ENCODE measurements at places on chromosomes 5 and 9. TPM values are rescaled to one million over a fixed set of nuclear protein-coding genes. Genes with fewer than 3 reads are reported as not detected.

SPIN1 gene
- 45.3 TPM for total RNA-seq

GRCh38 chr5:115097236-115097635 lies 72.5 kb downstream of the TRIM36 start:
- peaks cover 17% of the 10 kb centered on the region for H3K27me3 ChIP-seq
- no peak for DNase-seq
- H3K4me3 ChIP-seq = no peak overlapping the region
- no peaks in the 10 kb centered on the region for H3K4me1 ChIP-seq
- H3K27ac ChIP-seq = no peak overlapping the region

PTGES gene
- total RNA-seq = not detected

DNA sequence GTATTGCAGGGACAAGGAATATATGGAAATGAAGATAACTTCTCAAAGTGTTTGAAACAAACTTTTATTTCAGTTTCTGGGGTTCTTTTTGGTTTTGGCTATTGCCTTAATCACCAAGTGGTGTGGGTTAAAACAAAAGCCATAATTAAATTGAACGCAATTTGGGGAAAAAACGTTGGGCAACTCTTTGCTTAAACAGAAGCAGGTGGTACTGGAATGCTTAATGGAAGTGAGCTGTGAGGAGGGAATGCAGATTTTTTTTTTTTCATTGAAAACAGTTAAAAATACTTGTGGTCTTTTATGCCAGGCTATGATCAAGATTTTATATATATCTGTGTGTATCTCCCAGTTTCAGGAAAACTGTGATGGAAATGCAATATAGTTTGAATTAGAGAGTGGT lies 195.7 kb upstream of the TUT7 start:
- H3K4me3 ChIP-seq = no peak overlapping the region
- H3K4me1 ChIP-seq = no peaks in the 10 kb centered on the region
- no peak overlapping the region for H3K27ac ChIP-seq
- peaks cover 10% of the 10 kb centered on the region for H3K27me3 ChIP-seq

DNA sequence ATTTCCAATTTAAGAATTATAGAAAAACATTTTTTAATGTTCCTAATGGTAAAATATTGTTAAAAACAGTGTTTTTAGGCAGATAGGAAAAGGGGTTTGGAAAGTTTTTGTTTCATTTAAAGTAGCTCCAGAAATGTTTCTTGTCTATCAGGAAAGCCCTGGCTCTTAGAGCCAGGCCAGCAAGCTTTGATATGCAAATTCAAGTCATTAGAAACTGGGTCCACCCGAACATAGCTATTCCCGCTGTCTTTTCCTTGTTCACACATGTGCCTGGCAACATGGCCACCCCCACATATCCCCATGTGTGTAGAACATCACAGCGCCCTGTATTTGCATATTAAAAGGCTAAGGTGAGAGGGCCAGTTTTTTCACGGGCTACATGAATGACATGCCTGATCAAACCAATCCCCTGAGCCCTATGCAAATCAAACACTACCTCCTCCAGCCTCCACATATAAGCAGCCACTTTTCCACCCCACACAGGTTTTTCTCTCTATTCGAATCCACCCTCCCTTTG lies 925.3 kb upstream of the CDH10 start:
- no peak for DNase-seq
- H3K4me3 ChIP-seq = no peak overlapping the region
- H3K27me3 ChIP-seq = no peaks in the 10 kb centered on the region
- no peak overlapping the region for H3K27ac ChIP-seq
- H3K4me1 ChIP-seq = peaks cover 2% of the 10 kb centered on the region

CDX1 gene
- not detected for total RNA-seq

DNA sequence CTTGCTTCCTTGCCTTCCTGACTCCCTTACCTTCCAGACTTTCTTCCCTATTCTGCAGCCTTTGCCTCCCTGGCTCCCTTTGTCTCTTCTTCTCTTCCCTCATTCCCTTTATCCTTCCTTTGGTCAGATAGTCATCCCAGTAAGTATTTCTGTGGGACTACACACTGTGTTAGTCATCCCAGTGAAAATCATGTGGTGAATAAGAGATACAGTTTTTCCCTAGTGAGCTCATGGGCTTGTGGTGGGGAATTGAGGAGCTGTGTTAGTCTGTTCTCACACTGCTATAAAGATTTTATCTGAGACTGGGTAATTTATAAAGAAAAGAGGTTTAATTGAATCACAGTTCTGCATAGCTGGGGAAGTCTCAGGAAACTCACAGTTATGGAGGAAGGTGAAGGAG lies 109.8 kb upstream of the EDIL3 start:
- no peak overlapping the region for H3K4me3 ChIP-seq
- no peak overlapping the region for H3K27ac ChIP-seq
- H3K27me3 ChIP-seq = no peaks in the 10 kb centered on the region
- no peaks in the 10 kb centered on the region for H3K4me1 ChIP-seq
- DNase-seq = no peak

DNA sequence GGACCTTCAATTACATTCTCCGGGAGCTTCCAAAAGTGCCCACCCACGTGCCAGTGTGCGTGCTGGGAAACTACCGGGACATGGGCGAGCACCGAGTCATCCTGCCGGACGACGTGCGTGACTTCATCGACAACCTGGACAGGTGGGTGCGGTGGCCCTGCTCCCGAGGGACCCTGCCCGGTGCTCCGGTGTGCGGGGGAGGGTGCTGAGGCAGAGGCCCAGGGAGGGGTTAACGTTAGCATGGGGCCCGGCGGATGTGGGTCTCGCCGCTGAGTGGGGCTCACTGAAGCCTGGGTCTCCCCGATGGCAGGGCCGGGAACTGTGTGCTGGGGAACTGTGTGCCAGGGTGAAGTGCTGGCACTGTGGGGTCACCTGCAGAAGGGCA lies 10.6 kb upstream of the AJM1 start:
- H3K36me3 ChIP-seq = no peaks in the 10 kb centered on the region
- no peak for DNase-seq
- no peaks in the 10 kb centered on the region for H3K4me1 ChIP-seq
- no peaks in the 10 kb centered on the region for H3K27me3 ChIP-seq

- H3K36me3 ChIP-seq = no peaks in the 10 kb centered on the region
- H3K4me1 ChIP-seq = no peaks in the 10 kb centered on the region
- no peak for DNase-seq
- H3K27me3 ChIP-seq = peaks cover 7% of the 10 kb centered on the region
- no peak overlapping the region for H3K27ac ChIP-seq
Measured at GRCh38 chr5:68170826-68171558, 44.6 kb upstream of the PIK3R1 start.

PCDHGA1 gene
- 0.31 TPM for total RNA-seq
